ENCODE measurements at places on chromosomes 3 and 15.

DNA sequence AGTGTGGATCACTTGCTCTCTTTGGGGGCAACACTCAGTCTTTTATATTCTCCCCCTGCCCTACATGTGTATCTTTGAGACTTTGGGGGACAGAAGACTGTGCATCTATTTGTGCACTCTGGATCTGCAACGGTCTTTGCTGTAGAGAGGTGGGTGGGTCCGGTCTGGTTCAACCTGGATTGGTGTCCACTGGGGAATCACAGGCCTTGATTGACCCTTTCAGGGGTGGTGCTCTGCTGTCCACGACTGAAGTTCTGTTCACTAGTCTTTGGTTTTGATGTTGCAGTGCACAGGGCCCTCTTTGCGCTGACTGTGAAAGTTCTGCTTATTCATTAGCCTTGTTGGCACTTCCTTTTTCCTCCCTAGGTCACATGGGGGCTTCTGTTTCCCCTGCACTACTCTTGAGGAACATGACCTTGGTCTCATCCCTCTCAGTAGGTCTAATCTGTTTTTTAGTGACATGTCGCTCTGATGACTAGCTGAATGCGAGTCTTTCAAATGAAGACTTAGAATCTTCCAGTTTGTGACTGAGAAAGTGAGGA lies 284.2 kb downstream of the SV2B start:
- no peak for DNase-seq

- DNase-seq, result no peak
Observed at GRCh38 chr3:72628065-72628464, 220.2 kb downstream of the SHQ1 start.

DNA sequence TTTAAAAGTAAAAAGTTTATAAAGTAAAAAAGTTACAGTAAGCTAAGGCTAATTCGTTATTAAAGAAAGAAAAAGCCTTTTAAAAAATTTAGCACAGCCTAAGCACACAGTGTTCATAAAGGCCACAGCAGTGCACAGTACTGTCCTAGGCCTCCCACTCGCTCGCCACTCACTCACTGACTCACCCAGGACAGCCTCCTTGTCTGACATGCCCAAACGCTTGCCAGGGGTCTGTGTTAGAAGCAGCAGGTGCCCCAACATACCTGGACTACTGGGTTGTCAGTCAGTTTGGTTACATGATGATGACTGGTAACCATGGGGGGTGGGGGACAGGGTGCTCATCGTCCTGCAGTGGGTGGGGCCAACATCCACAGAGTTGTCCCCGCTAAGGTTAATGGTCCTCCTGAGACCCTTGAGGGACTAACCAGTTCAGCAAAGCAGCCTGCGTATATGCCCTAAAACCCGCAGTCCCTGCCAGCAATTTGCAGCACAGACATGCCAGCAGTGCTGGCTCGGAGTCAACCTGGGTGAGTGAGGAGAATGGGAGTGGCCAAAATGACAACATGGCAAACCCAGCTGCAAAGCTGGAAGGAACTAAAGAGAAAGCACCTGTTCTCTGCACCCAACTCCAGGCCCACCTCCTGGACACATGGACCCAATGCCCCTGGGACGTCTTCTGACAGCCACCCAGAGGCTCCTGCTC lies 49.2 kb downstream of the CYFIP1 start:
- no peak for DNase-seq

DNA sequence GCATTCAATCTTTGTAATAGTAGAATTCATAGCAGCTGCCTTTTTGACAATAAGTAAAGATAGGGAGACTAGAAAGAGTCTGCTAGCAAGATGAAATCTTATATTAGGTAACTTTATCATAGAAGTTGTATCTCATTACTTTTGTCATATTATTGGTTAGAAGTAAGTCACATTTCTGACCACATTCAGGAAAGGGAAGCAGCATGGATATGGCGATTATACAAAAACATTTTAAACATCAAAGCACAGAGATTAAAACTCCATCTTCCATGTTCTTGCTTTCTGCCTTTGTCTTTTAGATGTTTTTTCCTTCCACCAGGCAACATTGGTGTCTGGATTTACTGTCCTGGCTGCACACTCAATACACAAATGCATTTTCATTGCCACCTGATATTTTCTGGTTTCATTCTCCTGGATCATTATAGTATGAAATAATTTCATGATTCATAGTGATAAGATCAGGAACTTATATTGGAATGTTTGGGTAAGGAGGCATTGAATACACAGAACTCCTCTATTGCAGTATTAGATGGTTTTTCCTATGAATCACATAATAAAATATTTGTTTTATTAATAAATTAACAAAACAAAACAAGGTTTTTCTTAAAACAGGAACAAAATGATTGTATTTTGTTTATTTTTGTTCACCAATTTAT lies 1460.3 kb upstream of the CADM2 start:
- DNase-seq, result no peak

GRCh38 chr3:50644561-50644960 lies 27.6 kb downstream of the MAPKAPK3 start:
- no peak for DNase-seq

DNA sequence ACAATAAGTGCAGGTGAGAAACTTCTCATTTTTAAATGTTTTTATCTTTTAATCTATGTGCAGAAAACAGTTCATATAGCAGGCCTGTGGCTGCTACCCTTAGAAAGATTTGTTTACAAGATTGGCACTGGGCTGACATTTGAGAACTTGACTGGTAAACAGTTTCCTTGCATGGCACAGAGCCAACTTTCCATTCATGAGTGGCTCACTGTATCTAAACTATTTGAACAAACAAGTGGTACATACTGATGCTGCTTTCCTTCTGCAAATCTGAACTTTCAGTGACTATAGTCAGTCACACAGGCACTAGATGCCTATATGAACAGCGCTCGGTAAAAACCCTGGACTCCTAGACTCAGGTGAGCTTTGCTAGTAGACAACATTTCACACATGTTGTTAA lies 6.3 kb upstream of the GTPBP8 start:
- peak; percentile 18 for DNase-seq

- no peak for DNase-seq
Observed at GRCh38 chr3:89628856-89629670, 521.6 kb downstream of the EPHA3 start.

DNA sequence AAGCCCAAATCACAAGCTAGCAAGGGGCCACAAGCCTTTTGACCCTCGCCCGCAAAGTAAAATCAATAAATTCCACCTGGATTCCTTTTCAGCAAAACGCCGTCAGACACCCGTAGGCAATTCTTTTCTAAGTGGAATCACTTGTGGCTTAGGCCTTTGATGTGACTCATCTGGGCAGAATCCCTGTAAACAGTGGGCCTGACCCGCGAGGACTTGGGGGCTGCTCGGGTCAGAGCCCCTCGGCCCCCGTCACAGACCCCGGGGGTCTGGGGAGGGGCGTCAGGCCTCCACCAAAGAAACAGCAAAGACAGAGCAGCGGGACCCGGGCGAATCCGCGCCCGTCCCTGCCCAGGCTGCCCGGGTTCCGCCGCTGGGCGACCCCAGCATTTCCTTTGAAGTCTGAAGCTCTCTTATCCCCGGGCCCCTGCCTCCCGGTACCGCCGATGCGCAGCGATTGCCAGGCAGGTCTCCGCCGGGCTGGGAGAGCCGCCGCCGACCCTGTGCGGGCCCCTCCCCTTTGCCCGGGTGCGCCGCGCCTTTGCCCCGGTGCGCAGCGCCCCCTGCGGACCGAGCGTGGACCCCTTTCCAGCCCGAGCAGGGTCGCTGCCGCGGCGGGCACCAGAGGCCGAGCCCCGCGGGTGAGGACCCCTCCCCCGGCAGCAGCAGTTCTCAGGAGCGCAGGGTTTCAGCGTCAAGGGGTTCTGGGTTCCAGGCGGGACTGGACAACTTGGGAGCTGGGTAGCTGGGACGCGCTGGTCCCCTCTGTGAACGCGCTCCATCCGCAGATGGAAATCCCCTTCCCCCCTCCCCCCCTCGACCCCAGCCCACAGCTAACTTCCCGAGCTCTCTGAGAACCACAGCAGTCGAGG lies 178.3 kb downstream of the UACA start:
- DNase-seq, result peak; percentile 58

GRCh38 chr3:73114711-73115110 lies 53.3 kb downstream of the EBLN2 start:
- no peak for DNase-seq

GRCh38 chr3:50193286-50193685 lies 1.9 kb downstream of the GNAT1 start:
- no peak for DNase-seq

DNA sequence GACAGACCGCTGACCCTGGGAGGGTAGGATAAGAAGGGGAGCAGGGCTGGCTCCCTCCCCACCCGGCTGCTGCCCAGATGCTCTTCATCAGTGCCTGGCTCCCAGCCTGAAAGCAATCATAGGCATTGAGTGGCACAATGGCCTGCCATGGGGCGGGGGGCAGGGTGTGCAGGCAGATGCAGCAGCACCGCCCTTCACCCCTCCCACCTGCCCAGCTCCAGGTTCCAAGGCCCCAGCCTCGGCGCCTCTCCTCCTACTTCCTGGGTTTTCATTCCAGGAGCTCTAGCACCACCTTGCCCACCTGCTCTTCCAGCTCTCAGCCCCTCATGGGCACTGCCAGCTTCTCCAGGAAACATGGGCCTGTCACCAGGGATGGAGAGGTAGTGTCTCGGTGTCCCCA lies 101.7 kb downstream of the MEGF11 start:
- no peak for DNase-seq

DNA sequence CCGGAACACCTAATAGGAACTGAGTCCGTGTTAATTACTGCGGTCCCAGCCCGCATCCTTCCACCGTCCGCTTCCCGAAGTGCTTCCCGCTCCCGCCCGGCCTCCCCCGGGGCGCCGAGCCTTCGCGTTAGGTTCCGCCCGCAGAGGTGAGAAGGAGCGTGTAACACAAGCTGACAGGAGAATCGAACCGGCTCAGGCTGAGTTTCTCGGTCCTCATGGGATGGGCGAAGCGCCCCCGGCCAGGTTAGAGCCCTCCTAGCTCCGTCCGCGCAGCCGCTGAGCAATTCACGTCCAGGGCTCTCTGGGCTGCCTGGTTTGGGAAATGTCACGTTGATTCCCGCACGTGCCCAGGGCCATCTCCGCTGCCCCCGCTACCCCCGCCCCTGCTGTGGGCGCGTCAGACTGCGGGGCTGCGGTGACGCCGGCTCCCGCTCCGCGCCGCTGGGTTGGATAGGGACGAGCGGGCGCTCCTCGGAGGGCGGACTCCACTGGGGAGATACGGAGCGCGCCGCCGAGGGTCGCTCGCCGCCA lies 954 bp downstream of the CLDN11 start:
- DNase-seq, result peak; percentile 26

DNA sequence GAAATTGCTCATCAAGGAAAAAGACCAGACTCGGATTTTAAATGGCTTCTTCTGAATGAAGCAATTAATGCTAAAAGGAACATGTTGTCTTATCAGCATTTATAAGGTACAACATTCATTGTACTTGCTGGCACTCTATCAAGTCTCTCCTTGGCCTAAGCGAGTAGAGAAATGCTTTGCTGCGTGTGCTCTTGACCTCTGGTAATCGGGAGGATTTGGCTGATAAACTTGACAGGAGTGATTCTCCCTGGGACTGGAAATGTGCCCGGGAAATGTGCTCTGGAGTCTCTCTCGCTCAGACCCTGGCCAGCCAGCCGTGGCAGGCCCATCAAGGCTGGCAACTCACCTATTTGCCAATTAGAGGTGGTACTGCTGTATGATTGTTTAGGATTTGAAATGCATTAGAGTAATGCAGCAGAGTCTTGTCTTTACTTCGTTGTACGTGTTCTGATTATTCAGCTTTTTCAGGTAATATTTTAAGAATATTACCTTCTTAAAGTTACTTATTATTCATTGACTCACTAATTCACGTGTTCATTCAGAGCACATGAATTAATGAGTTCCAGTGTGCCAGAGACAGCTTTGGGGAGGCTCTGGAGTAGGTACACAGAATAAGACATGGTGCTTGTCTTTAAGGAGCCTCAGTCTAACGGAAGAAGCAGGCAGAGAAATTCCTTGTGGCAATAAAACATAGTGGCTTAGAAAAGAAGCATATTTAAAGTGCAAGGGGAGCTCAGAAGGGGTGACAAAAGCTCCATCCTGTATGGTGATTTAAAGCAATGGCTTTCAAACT lies 48.0 kb upstream of the TPRG1 start:
- DNase-seq, result no peak

GRCh38 chr3:9224490-9224889 lies 25.0 kb downstream of the SRGAP3 start:
- DNase-seq, result peak; percentile 56

DNA sequence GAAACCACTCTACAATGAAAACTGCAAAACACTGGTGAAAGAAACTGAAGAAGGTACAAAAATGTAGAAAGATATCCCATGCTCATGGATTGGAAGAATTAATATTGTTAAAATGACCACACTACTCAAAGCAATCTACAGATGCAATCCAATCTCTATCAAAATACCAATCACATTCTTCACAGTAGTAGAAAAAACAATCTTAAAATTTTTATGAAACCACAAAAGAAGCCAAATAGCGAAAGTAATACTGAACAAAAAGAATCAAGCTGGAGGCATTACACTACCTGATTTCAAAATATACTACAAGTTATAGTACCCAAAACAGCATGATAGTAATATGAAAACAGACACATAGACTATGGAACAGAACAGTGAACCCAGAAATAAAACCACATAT lies 36.9 kb downstream of the TXNRD3 start:
- DNase-seq, result no peak

DNA sequence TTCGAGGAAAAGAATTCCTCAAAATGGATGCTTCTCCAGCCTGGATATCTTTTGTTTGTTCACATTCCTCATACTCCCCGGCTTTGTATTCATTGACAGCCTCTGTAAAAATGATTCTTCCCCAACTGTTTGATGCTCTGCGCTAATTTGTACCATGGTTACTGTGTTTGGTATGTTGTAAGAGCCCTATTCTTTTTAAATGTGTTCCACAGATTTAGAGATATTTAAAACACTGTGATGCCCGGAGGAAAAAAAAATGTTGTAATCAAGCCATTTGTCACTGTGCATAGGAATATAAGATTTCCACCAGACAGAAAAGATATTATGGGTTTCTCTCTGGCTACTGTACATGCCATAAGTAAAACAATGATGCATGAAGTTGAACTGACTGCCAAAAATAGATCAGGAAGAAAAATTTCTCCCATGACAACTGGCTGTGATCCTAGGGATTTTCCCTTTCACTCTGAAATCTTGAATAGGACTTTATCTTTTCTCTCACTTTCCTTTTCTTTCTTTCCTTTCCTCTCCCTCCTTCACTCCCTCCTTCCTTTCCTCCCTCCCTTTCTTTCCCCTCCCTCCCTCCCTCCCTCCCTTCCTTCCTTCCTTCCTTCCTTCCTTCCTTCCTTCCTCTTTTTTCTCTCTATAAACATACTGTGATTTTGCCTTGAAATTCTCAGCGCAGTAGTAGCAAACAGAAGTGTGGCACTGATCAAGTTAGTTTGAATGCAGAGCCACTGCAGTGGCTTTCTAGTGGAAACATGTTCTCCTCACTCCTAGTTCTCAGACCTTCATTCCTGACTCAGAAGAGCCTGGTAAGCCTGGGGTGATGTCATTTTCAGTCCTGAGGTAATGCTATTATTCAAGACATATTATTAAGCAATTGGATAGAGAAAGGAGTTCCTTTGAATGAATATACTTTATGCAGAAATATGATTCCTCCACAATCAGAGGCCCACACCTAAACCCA lies 254.9 kb upstream of the TBL1XR1 start:
- DNase-seq, result no peak

GRCh38 chr15:60961541-60962485 lies 267.3 kb downstream of the RORA start:
- DNase-seq, result no peak
